Cardiac muscle cell (in vitro differentiated cells and primary cell): ENCODE measurements at places on chromosomes 6 and 20. TPM values are rescaled to one million over a fixed set of nuclear protein-coding genes. Genes with fewer than 3 reads are reported as not detected.

DNA sequence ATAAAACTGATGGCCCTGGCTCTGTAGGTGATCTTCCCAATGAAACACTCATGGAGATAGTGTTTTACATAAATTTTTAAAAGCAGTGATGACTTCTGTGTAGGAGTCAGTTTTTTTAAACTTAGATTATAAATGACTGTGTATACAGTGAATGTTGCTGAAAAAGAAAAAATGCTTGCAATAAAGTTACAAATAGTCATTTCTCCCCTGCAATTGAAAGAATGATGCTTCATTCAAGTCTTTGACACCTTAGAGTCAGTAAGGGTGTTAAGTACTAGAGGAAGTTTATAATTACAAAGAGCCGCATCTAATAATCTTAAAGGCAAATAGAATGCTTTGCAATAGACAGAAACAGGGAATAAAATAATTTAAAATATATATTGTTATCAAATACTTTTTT is 27.6 kb downstream of the ZNF292 start:
- DNase-seq, result no peak

DNA sequence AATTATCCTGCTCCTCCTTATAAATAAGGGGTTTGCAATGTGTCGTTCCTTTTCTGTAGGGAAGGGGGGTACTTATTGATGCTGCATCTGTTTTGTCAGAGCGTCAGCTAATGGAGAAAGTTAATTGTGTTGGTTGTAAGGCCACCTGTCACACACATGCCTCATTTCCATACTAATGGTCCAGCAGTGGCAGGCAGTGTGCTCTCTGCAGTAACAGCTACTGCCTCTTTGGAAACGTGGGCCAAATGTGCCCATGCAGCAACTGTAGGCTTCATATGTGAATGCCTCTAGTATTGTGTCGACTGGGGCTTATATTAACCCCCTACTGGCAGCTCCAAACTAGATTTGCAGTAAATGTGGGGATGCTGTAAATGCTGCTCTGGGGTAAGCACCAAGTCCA is 56.3 kb upstream of the OLIG3 start:
- no peak for DNase-seq

GRCh38 chr6:34595332-34596184 is 39.4 kb upstream of the SPDEF start:
- DNase-seq, result peak; percentile 60

MUC22 gene
- polyA plus RNA-seq, result not detected in 2 replicates

SLC2A10 gene
- polyA plus RNA-seq, result 7.8 and 9.9 TPM in 2 replicates
